ENCODE measurements at places on chromosomes 16 and 17. TPM values are rescaled to one million over a fixed set of nuclear protein-coding genes. Genes with fewer than 3 reads are reported as not detected.

GRCh38 chr17:14619821-14620220, 318.9 kb downstream of the HS3ST3B1 start:
- no peak for DNase-seq
- peaks cover 7% of the 10 kb centered on the region for H3K4me1 ChIP-seq
- no peaks in the 10 kb centered on the region for H3K27me3 ChIP-seq
- H3K27ac ChIP-seq: no peak overlapping the region
- no peak overlapping the region for H3K4me3 ChIP-seq
- H3K36me3 ChIP-seq: no peaks in the 10 kb centered on the region

DNA sequence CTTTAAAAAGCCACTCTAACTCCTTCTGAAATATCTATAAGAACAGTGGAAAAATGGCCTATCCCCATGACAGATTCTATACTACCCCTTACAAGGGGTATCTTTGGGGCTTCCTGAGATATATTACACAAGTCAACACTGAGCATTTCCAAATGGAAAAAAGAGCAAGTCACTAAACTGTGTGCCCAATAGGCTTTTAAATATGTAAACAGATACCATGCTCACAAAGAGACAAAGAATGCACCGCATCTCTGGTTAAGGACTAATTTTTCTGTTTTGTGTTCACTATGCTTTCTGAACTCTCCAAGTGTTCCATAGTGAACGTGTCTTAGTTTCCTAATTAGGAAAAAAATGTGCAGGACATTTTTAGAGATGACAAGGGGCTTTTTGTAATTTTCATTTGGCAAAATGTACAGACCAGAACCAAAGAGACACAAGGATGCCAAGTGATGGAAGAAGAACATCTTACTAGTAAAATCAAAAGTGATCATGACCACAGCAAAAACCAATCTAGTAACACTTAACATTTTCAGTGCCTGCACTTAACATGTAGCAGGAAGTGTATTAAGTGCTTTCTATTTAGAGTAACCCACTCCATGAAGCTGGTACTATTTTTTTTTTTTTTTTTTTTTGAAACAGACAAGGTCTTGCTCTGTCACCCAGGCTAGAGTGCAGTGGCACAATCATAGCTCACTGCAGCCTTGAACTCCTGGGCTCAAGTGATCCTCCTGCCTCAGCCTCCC, 21.5 kb downstream of the MYH11 start:
- no peaks in the 10 kb centered on the region for H3K36me3 ChIP-seq
- DNase-seq: no peak
- H3K27me3 ChIP-seq: no peaks in the 10 kb centered on the region
- H3K4me1 ChIP-seq: no peaks in the 10 kb centered on the region
- H3K27ac ChIP-seq: no peak overlapping the region
- H3K4me3 ChIP-seq: no peak overlapping the region

DNA sequence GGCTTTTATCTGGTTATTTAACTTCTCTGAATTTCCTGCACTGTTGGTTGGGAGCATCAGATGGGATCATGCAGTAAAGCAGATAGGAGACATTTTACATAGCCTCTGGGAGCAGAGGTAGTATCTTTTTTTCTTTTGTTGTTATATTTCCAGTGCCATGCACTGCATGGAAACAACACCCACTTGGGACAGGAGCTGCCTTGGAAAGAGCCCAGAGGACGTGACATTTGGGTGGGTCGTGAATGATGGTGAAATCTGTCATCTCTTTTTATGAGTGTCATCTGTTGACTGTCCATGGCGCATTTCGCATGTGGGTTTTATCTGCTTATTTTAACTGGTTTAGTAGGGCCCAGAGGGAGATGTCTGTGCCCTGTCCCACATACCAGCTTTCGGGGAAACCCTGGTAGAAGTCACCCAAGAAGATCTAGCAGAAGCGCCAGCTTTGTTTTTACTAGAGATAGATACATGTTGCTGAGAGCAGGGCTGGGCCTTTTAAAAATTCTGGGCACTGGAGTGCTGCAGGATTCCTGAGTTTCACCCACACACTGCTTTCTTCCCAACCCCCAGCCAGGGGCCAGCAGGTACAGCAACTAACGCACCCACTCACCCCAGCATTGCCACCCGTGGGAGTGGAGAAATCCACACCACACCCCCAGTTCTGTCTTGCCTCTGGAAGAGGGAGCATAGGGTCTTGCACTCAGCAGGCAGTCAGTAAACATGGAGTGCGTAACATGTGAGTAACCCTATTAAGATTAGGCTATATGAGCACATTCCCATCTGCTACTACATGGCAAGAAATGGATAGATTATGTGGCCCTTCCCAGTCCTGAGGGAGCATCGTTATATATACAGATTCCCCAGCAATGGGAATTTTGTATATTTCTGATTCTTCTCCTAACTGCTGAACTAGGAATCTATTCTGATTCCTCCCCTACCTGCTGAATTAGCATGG, 8.4 kb upstream of the TERF2 start:
- H3K27me3 ChIP-seq: no peaks in the 10 kb centered on the region
- no peak for DNase-seq
- H3K36me3 ChIP-seq: no peaks in the 10 kb centered on the region
- H3K4me1 ChIP-seq: peaks cover 15% of the 10 kb centered on the region
- no peak overlapping the region for H3K27ac ChIP-seq

DNA sequence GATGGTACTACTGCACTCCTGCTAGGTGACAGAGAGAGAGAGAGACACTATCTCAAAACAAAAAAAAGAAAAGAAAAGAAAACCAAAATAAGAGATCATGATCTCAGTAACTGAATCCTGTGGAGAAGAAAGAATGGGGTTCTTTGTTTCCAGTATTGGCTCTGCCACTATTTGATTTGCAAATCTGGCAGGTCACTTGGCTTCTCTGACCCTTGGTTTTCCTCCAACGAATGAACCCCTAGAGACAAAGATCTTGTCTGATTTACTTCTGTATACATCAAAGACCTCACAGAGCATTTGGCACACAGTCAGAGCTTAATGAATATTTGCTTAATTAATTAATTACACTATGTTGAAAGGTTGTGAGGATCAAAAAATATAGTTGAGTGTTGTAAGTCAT, 47.9 kb upstream of the NLK start:
- no peaks in the 10 kb centered on the region for H3K27me3 ChIP-seq
- no peaks in the 10 kb centered on the region for H3K4me1 ChIP-seq
- H3K36me3 ChIP-seq: no peaks in the 10 kb centered on the region
- no peak overlapping the region for H3K27ac ChIP-seq
- no peak for DNase-seq
- H3K4me3 ChIP-seq: no peak overlapping the region

DNA sequence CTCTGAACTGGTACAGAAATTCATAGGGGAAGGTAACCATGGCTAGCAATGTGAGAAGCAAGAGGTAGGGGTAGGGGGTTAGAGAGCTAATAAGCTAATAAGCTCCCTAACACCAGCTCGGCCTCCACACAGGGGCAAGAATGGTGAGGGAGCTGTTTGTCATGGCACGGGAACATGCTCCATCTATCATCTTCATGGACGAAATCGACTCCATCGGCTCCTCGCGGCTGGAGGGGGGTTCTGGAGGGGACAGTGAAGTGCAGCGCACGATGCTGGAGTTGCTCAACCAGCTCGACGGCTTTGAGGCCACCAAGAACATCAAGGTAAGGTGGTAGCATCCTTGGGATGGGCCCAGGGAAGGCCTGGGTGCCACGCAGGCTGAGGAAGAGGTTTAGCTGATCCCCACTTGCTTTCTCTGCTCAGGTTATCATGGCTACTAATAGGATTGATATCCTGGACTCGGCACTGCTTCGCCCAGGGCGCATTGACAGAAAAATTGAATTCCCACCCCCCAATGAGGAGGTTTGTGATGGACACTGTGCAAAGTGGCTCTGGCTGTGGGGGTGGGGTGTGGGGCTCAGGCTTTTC, 3.5 kb upstream of the FTSJ3 start:
- no peak overlapping the region for H3K27ac ChIP-seq
- no peak overlapping the region for H3K4me3 ChIP-seq
- H3K27me3 ChIP-seq: no peaks in the 10 kb centered on the region
- peaks cover 4% of the 10 kb centered on the region for H3K36me3 ChIP-seq
- H3K4me1 ChIP-seq: peaks cover 15% of the 10 kb centered on the region

Gene PER1
- 35.3 TPM for total RNA-seq

Gene RUNDC3A
- 2.1 TPM for total RNA-seq

GRCh38 chr16:14364386-14365199, 265.5 kb downstream of the PARN start:
- H3K27me3 ChIP-seq: no peaks in the 10 kb centered on the region
- H3K36me3 ChIP-seq: no peaks in the 10 kb centered on the region
- no peak overlapping the region for H3K4me3 ChIP-seq
- peak overlapping the region; percentile 43 for H3K27ac ChIP-seq

DNA sequence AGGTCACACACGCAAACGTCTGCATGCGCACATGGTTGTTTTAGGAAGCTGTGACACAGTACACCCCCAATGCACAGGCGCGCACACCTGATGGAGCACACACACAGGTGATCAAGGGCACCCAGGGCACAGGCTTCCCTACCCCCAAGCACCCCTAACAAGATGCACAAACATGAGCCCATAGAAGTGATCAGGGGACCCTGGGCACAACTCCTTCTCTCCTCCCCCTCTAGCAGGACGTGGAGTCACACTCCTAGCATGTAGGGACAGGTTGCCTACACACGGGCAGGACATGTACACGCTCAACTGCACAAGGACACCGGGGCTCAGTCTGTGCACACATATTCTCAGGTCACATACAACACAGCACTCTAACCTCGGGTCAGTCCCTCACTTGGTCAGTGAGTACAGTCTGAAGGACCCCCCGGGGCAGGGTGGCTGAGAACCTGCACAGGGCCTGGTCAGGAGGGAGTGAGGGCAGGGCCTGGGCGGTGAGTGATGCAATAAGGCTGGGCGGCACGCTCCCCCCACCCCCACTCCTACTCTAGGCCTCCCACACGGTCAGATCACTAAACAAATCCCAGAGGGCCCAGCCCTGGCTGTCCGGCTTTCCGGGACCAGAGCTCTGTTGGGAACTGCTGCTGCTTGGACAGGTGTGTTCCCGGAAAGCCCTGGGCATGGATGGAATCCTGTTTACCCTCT, 751 bp upstream of the DOC2B start:
- no peak overlapping the region for H3K27ac ChIP-seq
- peak; percentile 56 for DNase-seq
- H3K27me3 ChIP-seq: peaks cover 81% of the 10 kb centered on the region
- H3K4me3 ChIP-seq: no peak overlapping the region

Gene GLTPD2
- 40.1 TPM for total RNA-seq

Gene TMED6
- total RNA-seq: 4.6 TPM

Measured in hepatocyte (in vitro differentiated cells).